ENCODE measurements at places on chromosomes 3 and 15. TPM values are rescaled to one million over a fixed set of nuclear protein-coding genes. Genes with fewer than 3 reads are reported as not detected.

Gene ITPR1
- 222 TPM for total RNA-seq

Gene CLDN11
- total RNA-seq = 5.6 TPM

Gene LDHAL6B
- 0.27 TPM for total RNA-seq

Gene SCAANT1
- total RNA-seq = not detected

Gene MASP1
- total RNA-seq = 11.6 TPM

DNA sequence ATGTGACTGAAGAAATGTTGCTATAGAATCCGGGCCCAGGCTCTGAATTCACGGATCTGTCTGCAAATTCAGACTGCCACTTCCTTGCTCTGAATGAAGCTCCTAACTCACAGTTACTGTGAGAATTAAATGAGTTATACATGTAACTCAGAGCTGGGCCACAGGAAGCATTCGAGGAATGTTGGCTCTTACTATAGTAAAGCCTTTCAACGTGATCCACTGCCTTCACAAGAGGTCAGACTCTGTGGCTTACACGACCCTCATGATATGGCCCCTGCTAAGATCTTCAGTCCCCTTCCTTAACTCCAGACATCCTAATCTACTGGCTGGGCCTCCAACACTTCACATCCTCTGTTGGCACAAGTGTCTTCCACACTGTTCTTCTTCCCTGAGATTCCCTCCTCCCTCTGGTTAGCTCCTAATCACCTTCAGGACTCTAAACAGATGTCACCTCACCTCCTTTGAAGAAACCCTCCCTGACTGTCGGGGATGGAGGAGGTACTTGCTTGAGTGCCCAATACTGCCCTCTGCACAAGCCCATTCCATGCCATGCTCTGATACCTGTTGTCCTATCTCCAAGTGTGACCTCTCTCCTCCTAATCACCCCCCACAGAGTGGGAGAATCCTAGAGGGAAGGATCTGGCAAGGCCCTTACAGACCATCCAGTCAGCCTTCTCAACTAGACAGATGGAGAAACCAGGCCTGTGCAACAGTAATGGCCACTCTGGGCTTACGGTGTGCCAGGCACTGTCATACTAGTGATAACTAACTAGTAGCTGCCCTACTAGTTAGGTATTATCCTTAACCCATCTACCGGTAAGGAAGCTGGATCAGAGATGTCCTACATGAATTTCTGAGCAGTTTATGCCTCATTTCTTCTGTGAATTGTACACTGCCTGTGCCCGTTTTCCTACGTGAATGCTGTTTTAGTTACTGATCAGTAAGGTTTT lies 1.3 kb downstream of the ACTR8 start:
- no peak for DNase-seq

DNA sequence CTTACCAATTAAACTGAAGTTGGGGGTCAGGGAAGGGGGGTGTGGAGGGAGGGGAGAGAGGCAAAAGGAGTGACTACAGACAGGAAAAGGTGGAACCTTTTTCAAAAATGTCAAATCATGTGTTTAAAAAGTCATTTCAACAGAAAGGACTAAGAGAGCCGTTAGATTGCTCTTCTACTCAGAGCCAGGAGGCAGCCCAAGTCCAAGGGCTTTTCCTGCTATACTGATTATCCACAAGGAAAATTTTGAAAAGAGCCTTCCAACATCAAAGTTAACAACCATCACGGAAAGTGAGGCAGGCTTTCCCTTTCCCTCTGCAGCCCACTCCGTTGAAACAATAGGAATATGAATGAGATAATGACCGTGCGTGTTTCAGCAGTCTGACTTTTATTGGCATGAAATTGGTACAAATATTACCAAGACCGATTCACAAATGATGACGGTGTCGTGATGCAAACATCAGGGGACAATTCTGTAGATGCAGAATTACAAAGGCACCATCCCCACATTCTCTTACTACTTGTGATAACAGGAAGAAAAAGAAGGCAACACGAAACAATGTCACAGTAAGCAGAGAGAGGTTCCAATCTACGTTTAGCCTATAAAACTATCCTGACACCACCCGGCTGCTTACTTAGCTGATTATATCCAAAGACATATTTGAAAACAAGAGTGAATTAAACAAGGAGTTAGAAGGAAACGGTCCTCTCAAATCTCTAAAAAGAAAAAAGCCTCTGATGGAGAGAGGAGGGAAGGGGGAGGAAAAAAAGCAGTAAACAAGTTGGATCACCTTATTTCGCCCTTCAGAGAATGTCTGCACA lies 453.7 kb downstream of the FOXP1 start:
- no peak for DNase-seq

GRCh38 chr3:49120096-49120437 lies 556 bp downstream of the USP19 start:
- no peak for DNase-seq

GRCh38 chr3:116445311-116445841 lies at the start of gene LSAMP:
Gene LSAMP, minus strand, starts transcription at chr3:116445487.
- DNase-seq = no peak

- DNase-seq = no peak
Observed at GRCh38 chr3:72543246-72543645, 305.0 kb downstream of the SHQ1 start.

DNA sequence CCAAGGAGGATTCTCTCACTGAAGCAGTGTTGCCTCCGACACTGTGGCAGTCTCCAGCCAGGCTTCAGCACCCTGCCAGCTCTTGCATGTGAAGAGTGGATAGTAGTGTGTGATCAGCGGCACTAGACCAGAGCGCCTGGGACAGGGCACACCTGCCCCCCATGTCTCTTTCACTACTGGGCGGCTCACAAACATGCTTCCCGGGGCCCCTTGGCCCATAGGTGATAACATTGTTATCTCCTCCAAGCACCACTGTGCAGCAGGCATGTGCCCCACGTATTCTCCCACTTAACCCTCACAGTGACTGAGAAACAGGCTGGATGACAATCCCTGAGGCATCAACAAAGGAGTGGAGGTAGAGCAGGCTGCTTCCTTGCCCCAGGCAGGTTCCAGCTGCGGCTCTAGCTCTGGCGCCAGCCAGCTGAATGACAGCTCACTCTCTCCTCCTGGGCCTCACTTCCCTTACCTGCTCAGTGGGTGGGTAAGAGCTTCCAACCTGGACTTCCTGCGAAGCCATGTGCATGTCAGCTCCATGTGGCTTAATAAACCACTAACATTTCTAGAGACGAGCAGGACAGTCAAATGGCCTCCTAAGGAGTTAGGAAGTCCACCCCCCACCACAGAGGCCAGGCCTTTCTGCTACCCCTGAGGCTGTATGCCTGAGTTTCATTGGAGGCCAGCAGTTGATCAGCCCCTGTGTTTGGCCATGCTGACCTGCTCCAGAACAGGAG lies 37.8 kb downstream of the KLF13 start:
- peak; percentile 84 for DNase-seq

DNA sequence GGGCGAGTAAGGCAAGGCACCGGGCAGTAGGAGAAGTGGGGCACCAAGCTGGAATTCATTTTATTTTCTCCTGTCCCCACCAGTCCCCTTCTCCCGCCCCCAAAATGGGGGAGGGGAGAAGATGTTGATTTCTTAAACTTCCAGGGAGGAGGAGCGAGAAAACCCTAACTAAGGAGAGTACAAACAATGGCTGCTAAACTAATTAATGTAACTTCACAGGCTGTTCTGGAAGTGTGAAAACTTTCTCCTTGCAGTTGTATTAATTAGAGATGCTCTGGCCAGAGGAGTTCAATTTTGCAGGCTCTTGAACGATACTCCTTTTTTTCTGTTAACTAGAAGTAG lies 11.5 kb downstream of the ZIC4 start:
- no peak for DNase-seq

- DNase-seq = peak; percentile 80
Observed at GRCh38 chr3:42071904-42072812, 19.0 kb upstream of the TRAK1 start.

DNA sequence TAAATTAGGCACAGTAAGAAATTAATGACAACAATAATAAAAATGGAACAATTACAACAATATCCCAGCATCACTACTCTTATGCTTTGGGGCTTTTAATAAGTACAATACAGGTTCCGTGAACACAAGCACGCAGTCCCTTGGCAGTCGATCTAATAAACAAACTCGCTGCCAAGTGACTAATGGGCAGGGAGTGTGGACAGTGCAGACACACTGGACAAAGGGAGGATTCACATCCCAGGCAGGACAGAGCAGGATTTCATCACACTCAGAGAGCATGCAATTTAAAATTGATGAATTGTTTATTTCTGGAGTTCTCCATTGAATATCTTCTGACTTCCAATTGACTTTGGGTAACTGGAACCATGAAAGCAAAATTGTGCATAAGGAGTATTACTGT lies 524.1 kb upstream of the CFAP20DC start:
- no peak for DNase-seq

- no peak for DNase-seq
Observed at GRCh38 chr3:11410564-11410963, 138.4 kb downstream of the ATG7 start.

- peak; percentile 19 for DNase-seq
Observed at GRCh38 chr15:36844534-36844998, 255.8 kb downstream of the MEIS2 start.

GRCh38 chr3:22606461-22606860 lies 596.7 kb upstream of the UBE2E2 start:
- DNase-seq = no peak

DNA sequence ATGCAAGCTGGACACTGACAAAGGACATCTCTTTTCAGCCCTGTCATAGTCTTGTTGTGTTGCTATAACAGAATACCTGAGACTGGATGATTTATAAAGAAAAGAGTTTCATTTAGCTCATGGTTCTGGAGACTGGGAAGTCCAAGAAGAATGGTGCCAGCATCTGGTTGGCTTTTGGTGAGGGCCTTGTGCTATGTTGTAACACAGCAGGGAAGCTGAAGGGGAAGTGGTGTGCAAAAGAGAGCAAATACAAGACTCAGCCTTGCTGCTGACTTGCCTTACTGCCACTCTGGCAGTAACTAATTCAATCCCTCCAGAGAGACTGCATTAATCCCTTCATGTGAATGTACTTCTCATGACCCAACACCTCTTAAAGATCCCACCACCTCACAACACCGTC lies 356.3 kb upstream of the PROK2 start:
- no peak for DNase-seq

DNA sequence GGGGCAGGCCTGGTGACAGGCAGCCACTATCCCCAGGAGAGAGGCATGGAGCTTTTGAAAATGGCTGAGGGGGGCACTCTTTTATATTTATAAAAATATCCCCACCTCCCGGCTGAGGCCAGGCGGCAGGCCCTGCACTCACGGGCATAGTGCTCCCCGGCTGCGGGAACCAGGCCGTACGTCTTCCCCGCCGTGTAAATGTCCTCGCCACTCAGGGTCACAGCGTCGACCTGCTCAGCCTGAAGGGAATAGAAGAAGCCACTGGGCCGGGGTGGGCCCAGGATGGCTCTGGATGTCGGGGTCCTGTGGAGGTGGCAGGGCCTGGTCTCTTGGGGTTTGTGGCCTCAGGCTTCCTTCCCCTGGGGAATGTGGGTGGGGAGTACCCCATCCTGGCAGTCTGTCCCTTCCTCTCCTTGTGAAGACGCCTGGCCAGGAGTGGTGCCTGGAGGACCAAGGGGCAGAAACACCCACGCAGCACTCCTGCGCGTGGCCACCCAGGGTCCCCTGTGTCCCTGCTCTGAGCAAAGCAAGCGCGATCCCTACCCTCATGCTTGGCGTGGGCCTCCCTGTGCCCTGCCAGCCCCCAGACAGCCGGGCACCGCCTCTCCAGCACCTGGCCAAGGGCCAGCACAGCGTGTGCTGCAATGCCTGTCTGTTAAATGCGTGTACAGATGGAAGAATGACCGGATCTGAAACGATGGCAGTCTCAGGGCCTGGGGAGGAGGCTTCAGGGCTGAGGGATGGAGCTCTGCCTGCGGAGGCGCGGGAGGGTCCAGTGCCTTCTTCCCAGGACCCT lies 18.9 kb downstream of the MELTF start:
- DNase-seq = no peak

DNA sequence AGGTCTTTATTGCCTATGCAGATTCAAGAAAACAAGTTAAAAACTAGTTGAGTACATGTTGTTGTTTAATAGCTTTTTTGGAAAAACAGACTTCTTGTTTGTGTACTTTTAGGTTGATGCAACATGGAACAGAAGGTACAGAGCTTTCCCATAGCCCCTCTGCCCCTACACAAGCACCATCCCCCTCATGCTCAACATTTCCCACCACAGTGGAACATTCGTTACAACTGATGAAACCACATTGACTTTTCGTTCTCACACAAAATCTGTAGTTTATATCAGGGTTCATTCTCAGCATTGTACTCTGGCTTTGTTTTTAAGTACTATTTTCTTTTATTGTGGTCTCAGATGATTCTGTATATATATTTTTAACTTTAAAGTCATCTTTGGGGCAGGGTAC lies 1054.6 kb downstream of the NTRK3 start:
- DNase-seq = no peak

DNA sequence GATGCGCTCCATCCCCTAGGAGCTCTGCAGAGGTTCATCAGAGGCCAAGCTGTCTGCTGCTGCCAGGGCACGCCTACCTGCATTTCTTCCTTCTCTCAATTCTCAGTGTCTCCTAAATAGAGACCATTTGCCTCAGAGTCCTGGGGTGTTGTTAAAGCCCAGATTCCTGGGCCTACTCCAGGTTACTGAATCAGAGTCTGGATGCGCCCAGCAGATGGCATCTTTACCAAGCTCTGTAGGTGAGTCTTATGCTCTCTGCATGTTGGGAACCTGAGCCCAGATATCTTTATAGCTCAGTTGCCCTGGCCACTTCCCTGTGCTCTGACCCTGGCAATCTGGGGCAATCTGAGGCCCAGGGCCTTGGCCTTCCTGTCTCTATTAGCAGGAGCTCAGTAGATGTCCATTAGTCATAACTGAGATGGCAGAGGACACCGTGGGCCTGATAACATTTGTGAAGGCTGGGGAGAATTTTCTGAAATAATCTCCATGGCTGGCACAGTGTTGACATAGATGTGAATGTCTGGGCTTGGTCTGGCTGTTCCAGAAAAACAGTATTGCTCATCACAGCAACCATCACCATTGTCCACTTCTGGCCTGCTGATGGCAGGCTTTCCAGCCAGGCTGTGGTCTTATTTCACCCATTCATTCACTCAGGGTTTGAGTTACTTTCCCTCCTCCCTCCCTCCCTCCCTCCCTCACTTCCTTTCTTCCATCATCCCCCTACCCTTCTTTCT lies 13.3 kb upstream of the RBP1 start:
- DNase-seq = no peak

GRCh38 chr3:66885326-66886000 lies 112.6 kb upstream of the KBTBD8 start:
- no peak for DNase-seq

DNA sequence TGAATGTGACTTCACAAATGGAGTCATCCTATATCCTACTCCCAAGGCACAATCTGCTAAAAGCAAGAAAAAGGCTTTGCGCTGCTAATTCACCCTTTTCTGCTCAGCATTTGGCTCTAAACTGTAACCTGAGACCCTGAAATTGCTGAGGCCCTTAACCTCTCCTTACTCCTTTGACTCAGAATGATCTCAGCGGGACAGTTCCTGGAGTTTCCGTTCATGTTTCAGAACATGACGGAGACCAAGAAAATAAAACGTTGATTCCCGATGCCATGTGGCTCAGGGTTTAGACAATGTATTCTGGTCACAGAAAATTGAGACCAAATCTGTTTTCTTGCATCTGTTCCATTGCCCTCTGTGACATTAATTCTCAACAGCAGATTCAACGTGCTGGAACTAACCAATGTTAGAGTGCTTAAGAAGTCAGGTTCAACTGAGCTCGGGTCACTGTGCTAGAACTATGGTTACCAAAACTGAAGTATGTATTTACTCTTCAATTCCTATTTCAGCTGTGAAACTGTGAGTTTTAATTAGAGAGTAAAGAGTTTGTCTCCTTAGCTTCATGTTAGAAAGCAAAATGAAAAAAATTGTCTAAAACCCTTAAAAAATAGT lies 45.4 kb upstream of the TMC3 start:
- no peak for DNase-seq

GRCh38 chr3:64105816-64106215 lies 82.5 kb upstream of the PSMD6 start:
- DNase-seq = no peak

GRCh38 chr15:48962662-48963523 lies 826 bp downstream of the SHC4 start:
- DNase-seq = peak; percentile 35
